ENCODE measurements at places on chromosomes 2 and 18.

- no peak overlapping the region for H3K27ac ChIP-seq
- H3K27me3 ChIP-seq: no peaks in the 10 kb centered on the region
- peak; percentile 93 for DNase-seq
- H3K36me3 ChIP-seq: no peaks in the 10 kb centered on the region
- H3K4me3 ChIP-seq: no peak overlapping the region
- no peaks in the 10 kb centered on the region for H3K4me1 ChIP-seq
Observed at GRCh38 chr18:37450434-37451132, 115.0 kb downstream of the CELF4 start.

GRCh38 chr2:112832841-112833638 is 3.5 kb downstream of the IL1B start:
- no peaks in the 10 kb centered on the region for H3K36me3 ChIP-seq
- DNase-seq: no peak
- no peak overlapping the region for H3K27ac ChIP-seq
- no peak overlapping the region for H3K4me3 ChIP-seq
- H3K27me3 ChIP-seq: no peaks in the 10 kb centered on the region
- H3K4me1 ChIP-seq: no peaks in the 10 kb centered on the region

DNA sequence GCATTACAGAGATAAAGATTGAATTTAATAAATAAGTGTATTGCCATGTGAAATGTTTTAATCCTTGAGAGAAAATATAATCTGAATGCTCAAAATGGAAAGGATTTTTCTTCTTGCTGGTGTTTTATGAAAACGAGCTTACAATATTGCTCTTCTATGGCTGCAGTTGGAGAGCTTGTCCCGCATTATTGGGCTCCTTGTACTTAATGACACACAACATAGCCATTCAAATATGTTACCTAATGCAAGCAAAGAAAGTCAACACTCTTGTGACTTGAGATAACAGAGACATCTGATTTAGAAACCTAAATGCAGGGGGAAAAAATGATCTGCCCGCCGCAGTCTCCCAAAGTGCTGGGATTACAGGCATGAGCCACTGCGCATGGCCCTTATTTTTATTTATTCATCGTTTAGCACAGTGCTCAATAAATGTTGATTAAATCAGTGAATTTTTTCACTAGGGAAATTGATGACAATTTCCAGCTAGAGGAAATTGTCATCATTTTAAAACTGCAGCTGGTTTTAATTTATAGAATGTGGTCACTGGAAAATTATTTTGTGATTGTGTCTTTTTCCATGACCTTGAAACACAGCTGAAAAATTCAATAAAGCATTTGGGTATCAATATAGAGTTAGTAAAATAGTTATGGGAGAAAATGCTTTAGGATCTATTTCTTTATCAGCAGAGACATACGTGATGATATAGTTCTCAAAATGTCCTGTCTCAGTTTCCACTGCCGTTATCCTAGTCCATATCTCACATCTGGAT is 2.4 kb upstream of the PRKD3 start:
- no peaks in the 10 kb centered on the region for H3K27me3 ChIP-seq
- H3K36me3 ChIP-seq: no peaks in the 10 kb centered on the region
- no peak overlapping the region for H3K27ac ChIP-seq
- peaks cover 1% of the 10 kb centered on the region for H3K4me1 ChIP-seq
- no peak overlapping the region for H3K4me3 ChIP-seq

GRCh38 chr2:133844214-133844892 is 276.1 kb upstream of the NCKAP5 start:
- DNase-seq: peak; percentile 78
- no peaks in the 10 kb centered on the region for H3K27me3 ChIP-seq
- H3K27ac ChIP-seq: no peak overlapping the region
- H3K4me1 ChIP-seq: no peaks in the 10 kb centered on the region
- H3K36me3 ChIP-seq: no peaks in the 10 kb centered on the region
- no peak overlapping the region for H3K4me3 ChIP-seq

DNA sequence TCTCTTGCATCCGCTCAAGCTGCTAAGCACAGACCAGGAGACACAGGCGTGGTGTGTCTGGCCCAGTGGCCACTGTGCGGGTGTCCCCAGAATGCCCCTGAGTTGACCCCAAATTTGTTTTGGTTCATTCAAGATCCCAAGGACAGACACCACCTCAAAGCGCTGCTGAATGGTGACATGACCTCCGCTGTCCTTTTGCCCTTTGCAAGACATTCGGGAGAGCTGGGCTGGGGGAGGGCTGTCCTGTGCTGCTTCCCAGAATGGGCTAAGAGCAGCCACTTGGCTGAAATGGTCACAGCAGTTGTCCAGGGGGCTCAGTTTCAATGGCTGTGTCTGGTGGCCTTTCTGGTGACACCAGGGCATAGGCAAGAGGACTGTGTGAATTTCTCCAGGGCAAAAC is 84.1 kb downstream of the SMIM21 start:
- H3K27ac ChIP-seq: no peak overlapping the region
- H3K4me3 ChIP-seq: no peak overlapping the region
- DNase-seq: no peak
- no peaks in the 10 kb centered on the region for H3K4me1 ChIP-seq
- no peaks in the 10 kb centered on the region for H3K36me3 ChIP-seq
- H3K27me3 ChIP-seq: no peaks in the 10 kb centered on the region

DNA sequence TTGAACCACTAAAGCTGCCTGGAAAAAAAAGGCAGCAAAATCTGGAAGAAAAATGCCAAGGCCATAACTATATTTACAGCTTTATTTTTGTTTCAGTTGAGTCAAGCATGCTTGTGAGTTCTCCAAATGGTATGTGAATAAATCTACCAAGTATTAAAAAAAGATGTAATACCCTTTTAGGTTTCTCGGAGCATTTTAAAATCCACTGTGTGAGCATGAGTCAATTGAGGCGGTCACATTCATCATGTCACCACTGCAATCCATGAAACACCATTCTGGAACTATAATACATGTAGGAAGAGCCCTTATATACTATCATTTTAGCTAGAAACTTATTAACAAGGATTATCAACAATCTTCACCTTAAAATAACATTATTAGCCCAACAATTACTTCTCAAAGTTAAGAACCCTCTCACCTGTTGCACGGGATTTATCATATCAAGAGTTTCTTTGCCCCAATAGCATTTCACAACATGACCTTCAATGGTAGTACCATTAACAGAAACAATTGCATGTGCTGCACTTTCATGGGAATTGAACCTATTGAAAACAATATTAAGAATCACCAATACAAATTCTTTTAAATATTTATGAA is 24.2 kb upstream of the C2orf42 start:
- H3K4me1 ChIP-seq: no peaks in the 10 kb centered on the region
- no peak overlapping the region for H3K4me3 ChIP-seq
- no peak overlapping the region for H3K27ac ChIP-seq
- peaks cover 1% of the 10 kb centered on the region for H3K36me3 ChIP-seq
- no peak for DNase-seq

DNA sequence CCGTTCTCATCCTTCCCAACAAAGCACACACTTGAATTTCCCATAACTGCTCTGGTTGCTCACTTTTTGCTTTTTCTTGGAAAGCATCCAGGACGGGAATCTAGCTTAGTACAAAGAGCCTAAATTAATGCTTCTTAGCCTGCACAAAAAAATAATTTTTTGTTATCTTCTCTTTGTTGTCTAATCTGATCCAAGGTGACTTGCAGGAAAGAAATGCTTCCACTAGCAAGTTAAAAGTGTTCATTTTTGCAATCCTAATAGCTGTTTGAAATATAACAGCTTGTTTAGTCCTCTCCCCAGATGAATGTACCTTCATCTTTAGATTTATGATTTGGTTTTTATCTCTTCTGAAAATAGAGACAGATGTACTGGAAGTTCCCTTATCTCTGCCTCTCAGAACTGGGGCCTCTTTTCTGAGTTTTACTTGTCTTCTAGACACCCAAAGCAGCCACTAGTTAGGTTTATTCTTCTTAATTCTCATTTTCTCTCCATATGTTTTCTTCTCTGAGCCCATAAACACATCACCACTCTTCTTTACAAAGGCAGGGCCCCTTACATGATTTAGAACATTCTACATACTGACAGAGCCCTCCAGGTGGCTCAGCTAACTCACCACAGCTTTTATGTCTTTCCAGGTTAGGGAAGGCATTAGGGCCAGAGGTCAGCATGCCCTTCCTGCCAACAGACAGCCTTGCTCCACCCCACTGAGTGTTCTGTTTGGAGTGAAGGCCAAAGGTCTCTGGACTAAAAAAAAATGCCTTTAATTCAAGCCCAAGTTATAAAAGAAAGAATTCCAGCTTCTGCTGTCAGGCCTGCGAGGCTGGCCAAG is 74.7 kb upstream of the MAP4K3 start:
- H3K27ac ChIP-seq: no peak overlapping the region
- no peaks in the 10 kb centered on the region for H3K27me3 ChIP-seq
- DNase-seq: no peak
- no peaks in the 10 kb centered on the region for H3K36me3 ChIP-seq
- peaks cover 16% of the 10 kb centered on the region for H3K4me1 ChIP-seq

GRCh38 chr18:62607302-62607701 is 84.5 kb downstream of the ZCCHC2 start:
- H3K36me3 ChIP-seq: no peaks in the 10 kb centered on the region
- no peak overlapping the region for H3K4me3 ChIP-seq
- peaks cover 10% of the 10 kb centered on the region for H3K4me1 ChIP-seq
- H3K27ac ChIP-seq: no peak overlapping the region

- peaks cover 3% of the 10 kb centered on the region for H3K4me1 ChIP-seq
- H3K4me3 ChIP-seq: no peak overlapping the region
- H3K27me3 ChIP-seq: no peaks in the 10 kb centered on the region
- DNase-seq: peak; percentile 42
Observed at GRCh38 chr18:57051657-57052044, 95.2 kb upstream of the BOD1L2 start.

- no peaks in the 10 kb centered on the region for H3K27me3 ChIP-seq
- no peaks in the 10 kb centered on the region for H3K4me1 ChIP-seq
- H3K36me3 ChIP-seq: no peaks in the 10 kb centered on the region
- H3K27ac ChIP-seq: no peak overlapping the region
- H3K4me3 ChIP-seq: no peak overlapping the region
Observed at GRCh38 chr2:15279201-15279876, 281.8 kb downstream of the NBAS start.

DNA sequence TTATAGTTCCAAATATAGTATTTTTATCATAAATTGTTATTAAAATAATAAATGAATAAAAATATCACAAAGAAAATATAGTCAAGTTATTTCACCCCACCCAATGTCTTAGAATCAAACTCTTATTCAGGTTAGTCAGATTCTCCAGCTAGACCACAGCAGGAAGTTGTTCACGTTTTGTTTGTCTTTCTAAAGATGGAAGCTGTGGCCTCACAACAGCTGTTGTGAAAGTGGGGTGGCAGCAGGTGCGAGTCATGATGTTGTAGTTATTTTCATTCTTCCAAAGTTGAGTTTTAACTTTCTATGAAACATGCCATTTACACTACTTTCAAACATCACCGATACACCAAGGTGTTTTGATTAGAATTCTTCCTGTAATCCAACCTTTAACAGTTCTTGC is 272.9 kb downstream of the SLC8A1 start:
- H3K36me3 ChIP-seq: no peaks in the 10 kb centered on the region
- no peaks in the 10 kb centered on the region for H3K4me1 ChIP-seq
- H3K27me3 ChIP-seq: no peaks in the 10 kb centered on the region
- DNase-seq: no peak
- no peak overlapping the region for H3K27ac ChIP-seq
- no peak overlapping the region for H3K4me3 ChIP-seq

GRCh38 chr2:101689114-101689825 is 8.2 kb upstream of the MAP4K4 start:
- H3K27ac ChIP-seq: no peak overlapping the region
- no peak for DNase-seq
- H3K4me3 ChIP-seq: no peak overlapping the region
- no peaks in the 10 kb centered on the region for H3K27me3 ChIP-seq
- no peaks in the 10 kb centered on the region for H3K4me1 ChIP-seq
- H3K36me3 ChIP-seq: no peaks in the 10 kb centered on the region

DNA sequence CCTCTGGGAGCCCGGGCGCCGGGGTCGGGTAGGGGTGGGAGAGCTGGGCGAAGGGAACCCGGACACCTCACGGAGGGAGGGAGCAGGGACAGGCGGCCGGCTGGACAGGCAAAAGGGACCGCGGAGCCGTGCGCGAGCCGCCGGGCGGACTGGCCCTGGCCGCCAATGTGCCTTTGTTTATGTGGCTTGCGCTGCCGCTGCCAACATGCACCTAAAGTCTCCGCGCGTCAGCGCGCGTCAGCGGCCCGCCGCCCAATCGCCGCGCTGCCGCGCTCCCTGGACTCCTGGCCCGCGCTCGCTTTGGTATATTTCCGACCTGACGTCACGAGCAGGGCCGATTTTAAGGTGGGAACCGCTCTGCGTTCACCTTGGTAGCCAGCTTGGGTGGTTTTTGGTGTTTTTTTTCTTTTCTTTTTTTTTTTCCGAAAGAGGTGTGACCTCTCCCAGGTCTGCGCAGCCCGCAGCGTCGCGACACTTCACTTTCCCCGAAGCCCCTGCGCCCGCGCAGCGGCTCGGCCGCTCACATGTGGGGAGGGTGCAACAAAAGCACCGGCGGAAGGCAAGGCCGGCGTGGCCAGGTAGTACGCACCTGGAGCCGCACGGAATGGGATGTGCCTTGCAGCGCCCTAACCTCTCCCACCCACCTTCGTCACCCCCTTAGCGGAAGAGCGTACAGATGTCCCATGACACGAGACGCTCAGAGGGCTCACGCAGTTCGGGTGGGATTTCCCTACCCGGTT is at the start of gene NR4A2:
NR4A2 (minus strand) TSS at position 188 of the 740 bp plus-strand sequence. CDS start 2,535 bp downstream, outside the sequence.
- no peak within 1 kb of the TSS for H3K27ac ChIP-seq
- H3K36me3 ChIP-seq: no peaks in the 10 kb centered on the region
- peaks cover 5% of the 10 kb centered on the region for H3K4me1 ChIP-seq
- H3K4me3 ChIP-seq: peak within 1 kb of the TSS; percentile 63
- peaks cover 36% of the 10 kb centered on the region for H3K27me3 ChIP-seq

- no peaks in the 10 kb centered on the region for H3K27me3 ChIP-seq
- peak; percentile 85 for DNase-seq
- H3K4me3 ChIP-seq: no peak overlapping the region
- no peaks in the 10 kb centered on the region for H3K36me3 ChIP-seq
- H3K27ac ChIP-seq: no peak overlapping the region
- H3K4me1 ChIP-seq: no peaks in the 10 kb centered on the region
Observed at GRCh38 chr18:67035026-67035425, 431.1 kb upstream of the CDH19 start.

- peak; percentile 50 for DNase-seq
- H3K27ac ChIP-seq: no peak overlapping the region
- no peaks in the 10 kb centered on the region for H3K36me3 ChIP-seq
- no peak overlapping the region for H3K4me3 ChIP-seq
- H3K4me1 ChIP-seq: peaks cover 3% of the 10 kb centered on the region
Observed at GRCh38 chr18:30618567-30618966, 424.0 kb downstream of the DSC3 start.

GRCh38 chr2:128245813-128246212 is 72.9 kb downstream of the HS6ST1 start:
- H3K4me3 ChIP-seq: no peak overlapping the region
- no peaks in the 10 kb centered on the region for H3K27me3 ChIP-seq
- no peak for DNase-seq
- no peak overlapping the region for H3K27ac ChIP-seq
- no peaks in the 10 kb centered on the region for H3K36me3 ChIP-seq
- peaks cover 4% of the 10 kb centered on the region for H3K4me1 ChIP-seq

Measured in mesendoderm (in vitro differentiated cells).